ENCODE measurements at places on chromosomes 7 and 10.

DNA sequence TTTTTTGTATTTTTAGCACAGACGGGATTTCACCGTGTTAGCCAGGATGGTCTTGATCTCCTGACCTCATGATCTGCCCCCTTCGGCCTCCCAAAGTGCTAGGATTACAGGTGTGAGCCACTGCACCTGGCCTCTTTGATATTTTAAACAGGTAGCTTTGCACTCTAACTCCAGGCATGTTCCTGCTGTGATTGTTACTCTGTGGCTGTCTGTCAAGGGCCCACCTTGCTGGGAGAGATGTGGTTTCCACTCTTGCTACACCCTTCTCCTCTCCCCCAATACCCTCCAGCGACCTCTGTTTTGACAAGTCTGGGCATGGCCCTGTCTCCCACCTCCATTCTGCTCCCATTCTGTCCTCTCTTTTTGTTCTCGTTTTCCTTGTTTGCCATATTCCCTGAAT lies 17.1 kb downstream of the SMKR1 start:
- peaks cover 16% of the 10 kb centered on the region for H3K27me3 ChIP-seq
- no peaks in the 10 kb centered on the region for H3K4me1 ChIP-seq
- H3K27ac ChIP-seq, result no peak overlapping the region
- no peak overlapping the region for H3K4me3 ChIP-seq
- no peaks in the 10 kb centered on the region for H3K36me3 ChIP-seq
- DNase-seq, result no peak

DNA sequence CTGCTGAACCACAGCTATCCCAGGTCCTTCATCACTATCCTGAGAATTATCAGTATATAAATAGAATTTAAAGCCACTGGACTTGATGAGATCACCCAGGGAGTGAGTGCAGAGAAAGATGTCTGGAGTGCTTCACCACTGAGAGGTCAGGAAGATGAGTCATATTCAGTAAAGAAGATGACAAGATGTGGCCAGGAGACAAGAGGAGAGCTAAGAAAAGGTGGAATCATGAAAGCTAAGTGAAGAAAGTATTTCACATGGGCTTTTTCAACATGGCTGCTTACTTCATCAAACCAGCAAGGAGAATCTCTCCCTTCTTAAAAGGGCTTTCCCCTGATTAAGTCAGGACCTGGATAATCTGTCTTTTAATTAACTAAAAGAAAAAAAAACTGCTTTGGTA lies 9.1 kb upstream of the PRKAR2B start:
- no peaks in the 10 kb centered on the region for H3K4me1 ChIP-seq
- DNase-seq, result no peak
- H3K4me3 ChIP-seq, result no peak overlapping the region
- no peaks in the 10 kb centered on the region for H3K27me3 ChIP-seq
- H3K27ac ChIP-seq, result no peak overlapping the region
- no peaks in the 10 kb centered on the region for H3K36me3 ChIP-seq

- H3K36me3 ChIP-seq, result no peaks in the 10 kb centered on the region
- no peak for DNase-seq
- H3K4me1 ChIP-seq, result no peaks in the 10 kb centered on the region
- no peak overlapping the region for H3K4me3 ChIP-seq
Observed at GRCh38 chr7:154919344-154920225, 83.3 kb downstream of the PAXIP1 start.

DNA sequence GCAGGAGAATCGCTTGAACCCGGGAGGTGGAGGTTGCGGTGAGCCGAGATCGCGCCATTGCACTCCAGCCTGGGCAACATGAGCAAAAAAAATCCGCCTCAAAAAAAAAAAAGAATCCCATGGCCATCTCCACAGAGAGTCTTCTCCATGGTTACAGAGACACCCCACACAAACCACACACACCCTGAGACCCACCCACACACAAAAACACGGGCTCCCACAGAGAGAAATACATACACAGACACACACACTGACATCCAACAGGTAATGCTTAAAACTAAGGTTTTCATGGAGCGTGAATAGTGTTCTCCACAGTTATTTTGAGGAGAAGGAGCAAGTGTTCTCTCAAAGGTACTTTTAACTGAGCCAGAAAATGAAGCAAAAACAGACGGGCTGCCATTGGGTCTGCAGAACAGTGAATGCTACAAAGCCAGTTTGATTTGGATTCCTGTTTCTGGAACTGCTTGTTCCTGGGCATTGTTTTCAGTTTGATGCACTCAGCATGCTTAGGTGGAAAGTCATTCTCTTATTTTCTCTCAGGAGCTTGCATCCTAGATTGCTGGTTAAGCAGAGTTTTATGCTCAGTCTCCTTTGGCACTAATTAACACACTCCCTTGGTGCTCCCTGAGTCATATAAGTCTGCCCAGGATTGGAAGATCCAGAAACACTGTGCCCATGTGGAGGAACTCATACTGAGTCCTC lies 15.4 kb downstream of the AHCYL2 start:
- H3K27me3 ChIP-seq, result no peaks in the 10 kb centered on the region
- H3K36me3 ChIP-seq, result peaks cover 9% of the 10 kb centered on the region
- H3K4me1 ChIP-seq, result peaks cover 13% of the 10 kb centered on the region
- H3K4me3 ChIP-seq, result no peak overlapping the region
- no peak overlapping the region for H3K27ac ChIP-seq

- H3K27me3 ChIP-seq, result no peaks in the 10 kb centered on the region
- H3K27ac ChIP-seq, result peak overlapping the region; percentile 25
- H3K4me1 ChIP-seq, result no peaks in the 10 kb centered on the region
- peaks cover 6% of the 10 kb centered on the region for H3K36me3 ChIP-seq
Observed at GRCh38 chr7:56083150-56083785, 9.5 kb downstream of the PHKG1 start.

DNA sequence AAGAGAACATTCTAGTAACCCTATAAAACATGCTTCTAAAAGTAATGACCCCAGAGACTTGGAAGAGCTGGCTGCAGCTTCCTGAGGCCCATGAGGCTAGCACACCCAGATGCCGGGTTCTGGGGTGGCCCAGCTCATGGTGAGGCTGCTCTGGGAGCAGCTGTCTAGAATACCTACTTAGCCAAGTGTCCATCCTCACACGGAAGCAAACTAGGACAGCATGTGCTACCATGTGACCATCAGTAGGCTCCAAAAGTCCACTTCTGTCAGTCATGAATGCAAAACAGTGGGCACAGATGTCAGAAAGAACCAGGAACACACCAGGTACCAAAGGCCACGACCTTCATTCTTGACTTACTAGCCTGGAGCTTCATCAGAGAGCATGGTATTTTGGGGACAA lies 32.4 kb downstream of the CTBP2 start:
- H3K27me3 ChIP-seq, result peaks cover 11% of the 10 kb centered on the region
- no peak for DNase-seq
- no peaks in the 10 kb centered on the region for H3K36me3 ChIP-seq
- no peak overlapping the region for H3K4me3 ChIP-seq
- H3K27ac ChIP-seq, result no peak overlapping the region

DNA sequence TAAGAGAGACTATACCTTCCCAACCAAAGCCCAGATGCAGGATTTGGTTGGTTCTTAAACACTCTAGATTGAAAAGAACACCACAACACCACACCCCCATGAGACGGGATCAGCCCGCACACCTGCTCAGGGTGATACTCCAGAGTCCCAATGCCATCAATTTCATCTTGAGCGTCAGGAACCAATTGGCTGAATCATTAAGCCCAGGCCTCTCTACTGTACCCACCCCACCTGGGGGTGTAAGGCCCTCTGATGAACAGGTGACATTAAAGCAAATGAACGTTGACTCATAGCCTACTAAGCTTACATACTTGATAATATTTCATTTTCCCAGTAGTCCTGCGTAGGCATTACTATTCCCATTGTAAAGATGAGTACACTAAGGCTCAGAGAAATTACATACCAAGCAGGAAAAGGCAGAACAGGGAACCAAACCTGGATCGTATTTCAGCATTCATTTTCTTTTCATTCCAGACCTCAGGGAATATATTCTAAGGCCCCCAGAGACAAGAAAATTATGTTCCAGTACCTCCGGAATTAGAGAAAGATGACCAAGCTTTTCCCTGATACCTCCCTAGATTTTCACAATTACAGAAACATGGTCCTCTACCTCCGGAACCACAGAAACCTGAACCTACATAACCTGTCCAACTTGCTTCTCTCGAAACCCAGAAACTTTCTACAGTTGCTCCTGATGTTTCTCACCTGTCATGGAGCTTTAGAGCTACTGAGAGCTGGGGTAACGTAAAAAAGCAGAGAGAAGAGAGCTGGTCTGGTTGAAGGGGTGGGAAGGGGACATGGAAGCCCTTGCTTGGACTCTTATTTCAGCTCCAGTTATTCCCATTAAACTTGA lies 43.1 kb upstream of the KDM7A start:
- H3K27ac ChIP-seq, result no peak overlapping the region
- DNase-seq, result no peak
- no peaks in the 10 kb centered on the region for H3K36me3 ChIP-seq
- H3K4me1 ChIP-seq, result peaks cover 24% of the 10 kb centered on the region
- H3K4me3 ChIP-seq, result no peak overlapping the region
- H3K27me3 ChIP-seq, result no peaks in the 10 kb centered on the region

DNA sequence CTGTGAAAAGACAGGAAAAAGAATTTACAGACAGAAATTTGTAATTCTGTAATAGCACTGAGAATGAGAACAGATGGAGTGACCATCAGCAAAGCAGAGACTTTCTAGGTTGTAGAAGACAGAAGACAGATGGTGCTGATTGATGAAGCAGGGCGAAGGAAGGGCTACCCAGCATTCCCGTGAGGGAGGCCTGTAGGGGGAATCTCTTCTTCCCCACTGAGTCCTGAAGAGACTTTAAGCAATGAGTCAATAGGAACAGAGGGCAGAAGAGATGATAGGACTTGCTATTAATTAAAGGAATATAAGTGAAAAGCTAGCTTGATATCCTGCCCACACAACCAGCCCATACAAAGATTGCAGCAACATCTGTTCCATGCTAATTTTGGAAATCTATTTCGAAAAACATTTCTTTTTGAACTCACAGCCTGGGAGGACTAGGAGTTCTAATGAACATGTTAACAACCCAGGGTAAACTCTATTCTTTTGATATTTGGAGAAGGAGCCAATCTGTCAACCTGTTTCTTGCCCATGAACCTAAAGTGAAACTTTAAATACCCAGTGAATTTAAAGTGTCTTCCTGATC lies 44.1 kb downstream of the RALA start:
- DNase-seq, result no peak
- H3K4me3 ChIP-seq, result no peak overlapping the region
- no peaks in the 10 kb centered on the region for H3K27me3 ChIP-seq

GRCh38 chr7:136138991-136139390 lies 161.8 kb upstream of the MTPN start:
- no peak overlapping the region for H3K27ac ChIP-seq
- peaks cover 2% of the 10 kb centered on the region for H3K36me3 ChIP-seq
- H3K27me3 ChIP-seq, result no peaks in the 10 kb centered on the region
- no peak overlapping the region for H3K4me3 ChIP-seq
- no peak for DNase-seq

DNA sequence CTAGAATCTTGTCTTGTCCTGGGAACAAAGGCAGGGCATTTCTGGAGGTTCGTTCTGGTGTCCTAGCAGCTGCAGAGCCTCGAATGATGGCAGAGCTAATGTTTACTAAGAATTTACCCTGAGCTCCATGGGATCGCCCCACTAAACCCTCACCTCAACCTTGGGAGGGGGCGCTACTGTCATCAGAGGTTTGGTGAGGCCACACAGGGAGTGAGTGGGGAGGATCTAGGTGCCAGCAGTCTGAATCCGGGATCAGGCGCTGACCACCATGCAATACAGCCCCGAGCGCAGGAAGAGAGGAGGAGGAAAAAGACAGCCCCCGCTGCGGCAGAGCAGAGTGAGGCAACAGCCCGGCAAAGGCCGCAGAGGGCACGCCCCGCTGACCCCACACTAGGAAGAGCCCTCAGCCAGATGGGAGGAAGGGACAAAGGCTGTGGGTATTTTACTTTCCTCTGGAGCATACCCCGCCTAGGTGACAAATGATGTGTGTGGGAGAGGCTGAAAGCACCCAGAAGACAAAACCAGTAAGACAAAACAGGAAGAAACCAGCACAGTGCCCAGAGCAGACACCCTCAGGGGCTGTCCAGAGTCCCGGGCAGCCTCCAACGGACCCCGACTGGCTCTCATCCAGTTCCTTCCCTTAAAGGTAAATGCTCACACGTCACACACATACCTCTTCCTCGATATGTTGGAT lies 103.5 kb downstream of the FAM53B start:
- H3K27ac ChIP-seq, result peak overlapping the region; percentile 52
- H3K36me3 ChIP-seq, result no peaks in the 10 kb centered on the region
- no peaks in the 10 kb centered on the region for H3K27me3 ChIP-seq
- peaks cover 49% of the 10 kb centered on the region for H3K4me1 ChIP-seq
- no peak overlapping the region for H3K4me3 ChIP-seq
- DNase-seq, result no peak

- H3K4me1 ChIP-seq, result no peaks in the 10 kb centered on the region
- peaks cover 55% of the 10 kb centered on the region for H3K27me3 ChIP-seq
- H3K4me3 ChIP-seq, result no peak overlapping the region
- no peak for DNase-seq
Observed at GRCh38 chr10:101244321-101245050, 15.2 kb upstream of the LBX1 start.

DNA sequence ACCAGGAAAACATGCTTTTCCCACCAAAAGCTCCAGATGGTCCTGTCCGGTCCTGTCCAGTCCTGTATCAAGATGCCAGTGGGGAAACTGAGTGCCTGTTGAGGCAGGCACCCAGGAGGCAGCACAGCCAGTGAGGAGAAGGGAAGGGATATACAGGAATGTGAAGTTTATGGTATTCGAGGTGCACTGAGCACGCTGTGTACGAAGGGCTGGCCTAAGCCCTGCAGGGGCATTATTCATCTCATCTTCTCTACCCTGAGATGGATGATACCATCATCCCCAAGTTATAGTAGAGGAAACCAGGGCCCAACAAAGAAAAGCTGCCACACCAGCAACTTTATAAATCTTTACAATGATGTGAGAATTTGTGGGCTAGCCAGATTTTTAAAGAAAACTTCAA lies 23.4 kb upstream of the FXYD4 start:
- H3K4me1 ChIP-seq, result peaks cover 11% of the 10 kb centered on the region
- no peak overlapping the region for H3K4me3 ChIP-seq
- H3K27ac ChIP-seq, result no peak overlapping the region
- DNase-seq, result no peak
- no peaks in the 10 kb centered on the region for H3K36me3 ChIP-seq

- H3K27me3 ChIP-seq, result no peaks in the 10 kb centered on the region
- DNase-seq, result no peak
- peaks cover 8% of the 10 kb centered on the region for H3K4me1 ChIP-seq
- H3K27ac ChIP-seq, result no peak overlapping the region
Observed at GRCh38 chr10:114613237-114613979, 44.7 kb downstream of the ABLIM1 start.

- H3K27ac ChIP-seq, result no peak overlapping the region
- no peaks in the 10 kb centered on the region for H3K27me3 ChIP-seq
- no peak for DNase-seq
- no peak overlapping the region for H3K4me3 ChIP-seq
Observed at GRCh38 chr10:59944339-59944935, 38.1 kb upstream of the CCDC6 start.

GRCh38 chr7:17965603-17966002 lies 25.3 kb upstream of the SNX13 start:
- no peaks in the 10 kb centered on the region for H3K4me1 ChIP-seq
- no peak for DNase-seq
- H3K4me3 ChIP-seq, result no peak overlapping the region
- H3K36me3 ChIP-seq, result no peaks in the 10 kb centered on the region

- peaks cover 71% of the 10 kb centered on the region for H3K4me1 ChIP-seq
- H3K36me3 ChIP-seq, result peaks cover 11% of the 10 kb centered on the region
- H3K27me3 ChIP-seq, result no peaks in the 10 kb centered on the region
- no peak overlapping the region for H3K27ac ChIP-seq
Observed at GRCh38 chr10:71846816-71847215, 4.2 kb downstream of the PSAP start.

Data from activated naive CD8-positive, alpha-beta T cell treated with anti-CD3 and anti-CD28 coated beads for 36 hours (primary cell).